Substantia nigra (tissue), 51 donors: ENCODE measurements at places on chromosomes 5 and 9.

GRCh38 chr9:34689512-34689911, 1.6 kb downstream of the CCL19 start:
- no peak for DNase-seq

DNA sequence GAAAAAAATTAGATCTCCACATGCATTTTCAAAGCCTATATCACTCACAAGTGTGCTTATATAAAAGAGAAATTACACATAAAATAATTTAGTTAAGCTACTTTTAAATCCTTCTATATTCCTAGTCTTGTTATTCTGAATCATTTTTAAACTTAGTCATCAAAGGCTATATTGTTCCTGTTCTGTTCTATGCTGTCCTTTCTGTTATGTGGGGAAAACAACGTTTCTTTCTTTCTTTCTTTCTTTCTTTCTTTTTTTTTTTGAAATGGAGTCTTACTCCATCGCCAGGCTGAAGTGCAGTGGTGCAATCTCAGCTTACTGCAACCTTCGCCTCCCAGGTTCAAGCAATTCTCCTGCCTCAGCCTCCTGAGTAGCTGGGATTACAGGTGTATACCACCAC, 389.2 kb upstream of the FTMT start:
- DNase-seq: no peak

DNA sequence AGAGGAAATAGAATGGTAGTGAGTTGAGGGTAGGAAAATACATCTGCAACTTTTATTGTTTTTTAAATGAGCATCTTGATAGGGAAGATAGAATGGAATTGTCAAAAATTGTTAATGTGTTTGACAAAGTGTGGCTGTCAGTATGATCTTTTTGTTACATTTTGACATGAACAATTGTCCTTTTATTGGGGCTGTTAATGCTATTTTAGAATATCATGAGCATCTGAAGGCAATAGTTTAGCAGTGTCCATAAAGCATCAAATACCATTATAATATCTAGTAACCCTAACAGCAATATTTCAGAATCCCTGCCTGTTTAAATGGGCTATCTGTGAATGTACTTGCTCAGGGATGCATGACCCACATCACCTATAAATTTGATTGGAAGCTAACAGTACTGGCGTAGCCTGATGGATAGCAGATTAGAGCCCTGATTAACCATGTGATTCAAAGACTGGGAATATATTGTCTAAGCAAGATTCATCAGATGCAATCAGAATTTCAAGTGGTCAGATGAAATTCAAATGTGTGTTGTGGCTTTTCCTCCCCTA, 37.8 kb downstream of the TLE4 start:
- DNase-seq: no peak

DNA sequence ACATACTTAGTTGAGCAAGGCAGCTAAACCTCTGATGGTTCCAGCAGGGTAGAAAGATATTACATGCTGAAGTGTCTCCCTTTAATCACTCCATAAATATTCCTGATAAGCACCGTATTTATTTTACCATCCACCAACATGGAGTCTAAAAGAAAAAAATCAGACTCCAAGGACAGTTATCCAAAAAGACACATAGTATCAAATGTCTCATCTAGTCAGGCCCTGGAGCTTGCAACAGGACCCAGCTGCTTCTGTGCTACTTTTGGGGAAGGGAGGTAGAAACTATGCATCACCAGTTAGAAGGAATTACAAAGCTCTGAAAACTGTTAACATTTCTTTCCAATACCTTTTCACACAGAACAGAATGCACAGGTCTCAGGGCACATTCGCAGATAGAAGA, 88.1 kb downstream of the S1PR3 start:
- no peak for DNase-seq

DNA sequence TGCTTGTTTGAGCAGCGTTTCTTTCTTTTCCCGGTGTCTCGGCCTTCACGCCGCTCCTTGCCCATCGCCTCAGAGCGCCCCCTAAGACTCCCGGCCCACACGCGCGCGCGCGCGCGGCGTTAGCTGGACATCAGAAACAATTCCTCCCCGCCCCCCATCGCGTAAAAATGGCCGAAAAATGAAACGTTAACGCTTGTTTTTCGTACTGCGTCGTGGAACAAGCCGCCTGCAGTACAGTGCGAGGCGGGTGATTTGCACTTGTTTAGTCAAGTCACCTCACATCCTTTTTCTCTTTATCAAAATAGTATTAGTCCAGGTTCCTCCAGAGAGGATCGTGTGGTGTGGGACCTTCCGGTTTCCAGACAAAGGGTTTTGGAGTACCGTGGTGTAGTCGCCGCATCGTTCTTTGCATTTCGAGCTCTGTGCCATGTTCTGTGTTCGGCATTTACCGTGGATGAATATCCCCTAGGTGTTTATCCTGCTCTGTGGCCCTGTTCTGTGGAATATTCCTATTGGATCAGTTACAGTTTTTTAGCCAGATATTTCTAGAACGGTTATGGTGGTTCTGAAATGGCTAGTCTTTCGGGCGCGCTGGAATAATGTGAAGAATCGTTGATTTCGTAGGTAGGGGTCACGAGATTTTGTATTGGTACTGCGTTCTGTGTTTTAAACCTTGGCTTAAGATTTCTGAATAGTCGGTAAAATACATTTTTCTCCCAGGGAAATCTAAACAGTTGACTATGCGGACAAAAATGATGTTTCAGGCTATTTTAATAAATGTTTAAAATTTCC, 1.0 kb downstream of the MATR3 start:
- DNase-seq: peak; percentile 72

DNA sequence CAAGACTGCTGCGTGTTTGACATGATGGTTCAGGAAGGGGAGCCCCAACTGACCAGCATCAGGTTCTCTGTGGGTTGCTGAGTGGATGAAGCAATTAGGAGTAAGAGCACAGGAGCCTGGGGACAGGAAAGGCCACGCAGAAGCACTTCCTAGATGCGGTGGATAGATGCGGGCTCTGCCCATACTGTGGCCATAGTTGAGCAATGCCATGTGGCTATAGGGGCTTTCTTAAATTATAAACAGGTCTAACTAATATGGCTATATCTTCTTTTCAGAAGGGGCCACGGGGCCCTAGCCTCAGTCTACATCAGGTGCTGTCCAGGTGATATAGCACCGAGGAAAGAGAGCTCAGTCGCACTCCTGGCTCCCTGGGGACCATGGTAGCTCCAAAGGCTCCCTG, 198.6 kb downstream of the GADD45G start:
- no peak for DNase-seq

GRCh38 chr9:124557895-124558294, 50.7 kb upstream of the NR5A1 start:
- DNase-seq: no peak

DNA sequence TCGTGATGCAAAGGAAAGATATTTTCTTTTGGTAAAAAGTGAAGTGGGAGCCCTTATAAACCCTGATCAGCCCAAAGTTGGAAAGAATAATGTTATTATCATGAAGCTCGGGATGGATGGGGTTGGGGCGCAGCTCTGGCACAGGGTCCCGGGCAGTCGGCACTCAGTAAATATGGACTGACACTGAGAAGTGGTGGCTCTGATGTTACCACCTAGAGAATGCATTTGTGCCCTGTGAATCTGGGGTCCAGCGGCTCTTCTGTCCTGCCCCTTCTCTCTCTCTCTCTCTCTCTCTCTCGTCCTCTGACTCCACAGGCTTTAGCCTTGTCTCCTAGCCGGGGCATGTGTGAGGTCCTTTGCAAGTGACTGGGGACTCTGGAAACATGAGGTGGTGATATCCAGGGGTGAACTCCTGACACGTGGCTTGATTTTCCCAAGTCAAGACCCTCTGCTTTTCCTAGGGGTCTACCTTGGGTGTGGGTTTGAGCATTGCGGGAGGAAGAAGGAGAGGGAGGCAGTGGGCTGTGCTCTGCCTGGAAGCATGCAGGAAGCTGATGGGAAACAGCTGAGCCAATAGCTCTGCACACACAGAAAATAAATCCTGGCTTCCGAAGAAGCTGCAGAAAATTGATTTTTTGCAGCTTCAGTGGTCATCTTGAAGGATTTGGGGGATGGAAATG, 162.7 kb downstream of the MACROH2A1 start:
- DNase-seq: no peak

- no peak for DNase-seq
Observed at GRCh38 chr9:136902259-136902821, 16.0 kb downstream of the TRAF2 start.

GRCh38 chr9:83220730-83221129, 157.8 kb upstream of the RASEF start:
- no peak for DNase-seq

GRCh38 chr5:126454081-126454480, 30.9 kb downstream of the GRAMD2B start:
- DNase-seq: peak; percentile 67
